A549 treated with dexamethasone at 1 μM for 4 hours (cell line): ENCODE measurements at places on chromosomes 13 and 19. TPM values are rescaled to one million over a fixed set of nuclear protein-coding genes. Genes with fewer than 3 reads are reported as not detected.

The PTOV1 gene
- 108 to 147 TPM (median 141 TPM) in 5 replicates for total RNA-seq

The ZNF100 gene
- not detected in 5 replicates for total RNA-seq

The APOE gene
- total RNA-seq = 10.3 to 17.3 TPM (median 12.0 TPM) in 5 replicates

The KLK12 gene
- not detected in 5 replicates for total RNA-seq

The ZNF229 gene
- 2.2 to 3.4 TPM (median 3.0 TPM) in 5 replicates for total RNA-seq

The DOHH gene
- total RNA-seq = 12.1 to 17.6 TPM (median 15.8 TPM) in 5 replicates

The PLIN4 gene
- 0.05 to 0.20 TPM (median 0.12 TPM) in 5 replicates for total RNA-seq

The ZNF766 gene
- total RNA-seq = 8.0 to 12.1 TPM (median 10.5 TPM) in 5 replicates

The LILRA1 gene
- not detected in 5 replicates for total RNA-seq

The PRR20D gene
- not detected in 5 replicates for total RNA-seq

The PEG3 gene
- total RNA-seq = not detected in 5 replicates

The MAP4K1 gene
- 0.61 to 1.3 TPM (median 0.87 TPM) in 5 replicates for total RNA-seq

The USHBP1 gene
- total RNA-seq = 0.07 TPM in 1 of 5 replicates, not detected in the others

The NLRP4 gene
- total RNA-seq = not detected in 5 replicates

The FEM1A gene
- total RNA-seq = 5.7 to 7.2 TPM (median 7.1 TPM) in 5 replicates

The ALKBH6 gene
- 20.0 to 26.5 TPM (median 22.8 TPM) in 5 replicates for total RNA-seq

The CNN2 gene
- 93.3 to 117 TPM (median 109 TPM) in 5 replicates for total RNA-seq

The ZBTB32 gene
- total RNA-seq = not detected in 5 replicates
